Cortex of kidney (tissue), 1 donor: ENCODE measurements at places on chromosomes 4 and X.

GRCh38 chr4:112288455-112288854 lies 2.8 kb upstream of the TIFA start:
- no peak for DNase-seq

- no peak for DNase-seq
Measured at GRCh38 chr4:138535316-138535715, 293.2 kb upstream of the SLC7A11 start.

DNA sequence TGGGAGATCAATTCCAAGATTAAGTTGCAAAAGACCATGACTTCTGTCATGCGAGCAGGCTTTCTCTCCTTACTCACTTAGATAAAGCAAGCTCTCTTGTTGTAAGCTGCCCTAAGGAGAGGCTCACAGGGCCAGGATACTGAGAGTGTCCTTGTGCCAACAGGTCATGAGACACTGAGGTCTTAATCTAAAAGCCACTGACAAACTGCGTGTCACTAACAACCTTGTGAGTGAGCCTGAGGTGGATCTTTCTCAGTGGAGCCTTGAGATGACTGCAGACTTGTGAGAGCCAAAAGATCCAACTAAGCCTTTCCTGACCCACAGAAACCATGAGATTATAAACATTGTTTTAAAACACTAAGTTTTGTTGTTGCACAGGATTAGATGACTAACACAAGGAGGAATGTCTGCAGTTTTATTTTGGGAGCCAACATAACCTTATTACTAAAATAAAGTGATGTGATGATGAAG lies 170.5 kb downstream of the SLC39A8 start:
- DNase-seq = no peak

- no peak for DNase-seq
Measured at GRCh38 chrX:10008483-10009056, 41.4 kb downstream of the CLDN34 start.

GRCh38 chrX:23341452-23341851 lies 6.8 kb downstream of the PTCHD1 start:
- no peak for DNase-seq

GRCh38 chr4:109729718-109730618 lies at the start of gene PLA2G12A:
Gene PLA2G12A (minus strand): TSS chr4:109730070. CDS start chr4:109729809, 261 bp downstream.
- DNase-seq = no peak

- DNase-seq = no peak
Measured at GRCh38 chr4:114595921-114596320, 2.7 kb upstream of the UGT8 start.

DNA sequence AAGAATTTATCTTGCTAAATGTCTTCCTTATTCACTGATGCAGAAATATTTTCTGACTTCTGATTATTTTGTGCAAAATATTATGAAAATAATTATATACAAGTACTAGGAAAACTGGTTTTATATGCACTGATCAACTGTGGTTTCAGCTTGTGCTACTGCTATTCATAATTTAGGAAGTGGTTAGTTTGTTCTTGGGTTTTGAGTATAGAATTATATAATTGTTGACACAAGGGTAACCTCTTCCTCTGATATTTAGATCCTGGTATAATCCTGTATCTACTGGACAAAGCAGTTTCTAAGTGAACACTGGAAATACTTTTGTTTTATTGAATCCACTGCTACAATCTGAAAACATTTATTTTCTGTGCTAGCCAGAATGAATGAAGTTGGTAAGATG lies 182.8 kb downstream of the PDGFC start:
- DNase-seq = no peak

DNA sequence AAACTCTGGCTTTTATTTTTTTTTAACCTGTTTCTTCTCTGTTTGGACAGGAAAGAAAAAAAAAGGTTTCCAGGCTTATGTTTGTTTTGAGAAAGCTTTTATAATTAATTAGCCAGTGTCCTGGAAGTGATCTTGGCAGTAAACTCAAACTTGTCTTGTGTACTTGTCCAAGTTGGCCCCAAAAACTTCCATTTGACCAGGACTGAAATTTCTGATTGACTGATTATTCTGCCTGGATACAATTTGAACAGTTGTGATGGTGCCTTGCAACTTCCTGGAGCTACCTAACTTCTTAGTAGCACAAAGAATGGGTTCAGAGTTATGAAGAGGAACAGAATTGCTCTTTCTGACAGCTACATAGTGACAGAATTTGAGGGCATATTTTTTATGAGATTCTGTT lies 62.0 kb downstream of the SLC4A4 start:
- no peak for DNase-seq

GRCh38 chrX:68114573-68115129 lies 318.6 kb downstream of the OPHN1 start:
- DNase-seq = no peak

DNA sequence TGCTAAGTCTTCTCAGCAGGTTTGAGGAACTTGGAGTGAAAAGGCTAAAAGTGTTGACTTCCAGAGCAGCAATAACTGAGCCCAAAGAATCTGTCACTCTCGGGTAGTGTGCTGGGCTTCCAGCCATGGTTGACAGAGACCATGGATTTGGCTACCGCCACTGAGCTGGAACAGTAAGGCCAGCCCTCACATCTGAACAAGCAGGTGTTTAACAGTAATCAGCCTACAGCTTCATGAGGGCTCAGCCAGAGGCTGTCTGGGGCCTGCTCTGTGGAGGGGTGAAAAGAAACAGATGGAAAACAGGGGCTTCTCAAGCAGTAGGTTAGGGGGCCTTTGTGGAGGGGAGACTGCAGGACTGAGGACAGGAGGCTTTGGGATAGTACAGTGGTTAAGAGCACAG lies 14.9 kb downstream of the RASL11B start:
- DNase-seq = no peak

GRCh38 chr4:153520227-153520626 lies 54.1 kb downstream of the TMEM131L start:
- no peak for DNase-seq

DNA sequence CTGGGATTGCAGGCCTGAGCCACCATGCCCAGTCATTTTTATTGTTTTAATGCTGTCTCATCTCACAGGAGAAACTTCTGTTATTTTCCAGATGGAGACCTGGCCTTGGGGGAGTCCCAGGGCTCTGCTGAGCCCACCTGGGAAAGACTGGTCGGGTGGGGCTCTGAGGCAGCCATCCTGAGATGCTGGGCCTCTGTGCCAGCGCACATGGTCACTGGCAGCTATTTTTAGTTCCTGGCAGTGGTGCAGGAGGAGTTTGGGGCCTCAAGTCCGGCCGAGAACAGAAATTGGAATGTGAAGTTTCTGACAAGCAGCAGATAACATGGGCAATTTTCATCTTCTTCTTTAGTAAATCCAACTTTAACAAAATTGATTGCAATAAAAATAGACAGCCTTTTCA lies 44.5 kb downstream of the SORCS2 start:
- no peak for DNase-seq

DNA sequence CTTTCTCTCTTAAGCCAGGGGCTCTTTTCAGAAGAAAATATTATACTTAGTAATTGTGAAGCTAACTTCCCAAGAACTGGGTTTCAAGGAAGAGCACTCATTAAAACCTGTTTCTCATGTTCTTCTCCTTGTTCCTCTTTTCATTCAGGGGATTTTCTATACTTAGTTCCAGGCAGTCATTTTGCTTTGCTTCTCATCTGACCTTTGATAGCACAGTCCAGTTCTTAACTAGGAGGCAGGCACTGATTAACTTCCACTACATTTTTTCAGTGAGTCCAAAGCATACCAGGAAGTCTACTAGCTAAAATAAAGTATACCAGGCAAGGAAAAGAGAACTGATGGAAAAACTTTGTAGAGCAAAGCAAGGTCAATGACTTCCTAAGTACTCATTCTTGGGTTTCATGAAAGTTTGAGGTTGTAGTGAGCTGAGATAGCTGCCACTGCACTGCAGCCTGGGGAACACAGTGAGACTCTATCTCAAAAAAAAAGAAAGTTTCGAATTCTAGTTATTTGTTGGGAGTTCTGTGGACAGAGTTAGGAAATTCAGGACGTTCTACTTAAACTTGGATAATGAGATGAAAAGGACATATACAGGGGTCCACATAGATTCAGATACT lies 190.1 kb upstream of the HS3ST1 start:
- DNase-seq = no peak

DNA sequence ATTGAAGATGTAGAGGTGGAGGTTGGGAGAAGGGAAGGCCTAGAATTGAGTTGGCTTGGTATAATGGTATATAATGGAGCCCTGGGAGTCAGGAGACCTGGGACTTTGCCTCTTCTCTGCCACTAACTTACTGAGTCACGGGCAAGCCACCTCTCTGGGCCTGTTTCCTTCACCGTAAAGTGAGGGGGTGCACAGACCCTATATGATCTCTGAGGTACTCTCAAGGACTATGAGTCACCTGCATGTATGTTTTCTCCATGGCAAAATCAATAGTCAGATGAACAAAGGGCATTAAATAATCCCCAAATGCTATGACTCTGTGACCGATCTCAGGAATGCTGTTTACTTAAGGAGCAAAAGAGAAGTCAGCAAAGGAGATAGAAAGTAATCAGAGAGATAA lies 5.1 kb downstream of the P2RY4 start:
- no peak for DNase-seq

GRCh38 chr4:92399032-92399431 lies 95.3 kb downstream of the GRID2 start:
- no peak for DNase-seq

DNA sequence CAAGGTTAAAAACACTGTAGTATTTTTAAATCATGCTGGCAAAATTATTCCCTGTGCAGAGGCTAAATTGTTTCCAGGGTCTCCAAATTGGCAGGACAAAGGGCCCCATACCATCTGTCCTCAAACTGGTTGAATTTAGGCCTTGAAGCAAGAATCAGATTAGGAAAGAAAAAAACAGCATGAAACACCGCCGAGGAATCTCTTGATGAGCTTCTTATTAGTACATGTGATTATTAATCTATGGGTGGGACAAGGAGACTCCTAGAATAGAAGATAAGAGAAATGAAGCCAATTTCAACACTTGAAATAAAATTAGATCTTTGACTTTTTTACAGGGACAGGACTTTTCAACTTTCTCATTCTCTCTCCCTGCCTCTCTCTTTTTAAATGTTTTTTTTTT lies 7.1 kb upstream of the CLNK start:
- no peak for DNase-seq

DNA sequence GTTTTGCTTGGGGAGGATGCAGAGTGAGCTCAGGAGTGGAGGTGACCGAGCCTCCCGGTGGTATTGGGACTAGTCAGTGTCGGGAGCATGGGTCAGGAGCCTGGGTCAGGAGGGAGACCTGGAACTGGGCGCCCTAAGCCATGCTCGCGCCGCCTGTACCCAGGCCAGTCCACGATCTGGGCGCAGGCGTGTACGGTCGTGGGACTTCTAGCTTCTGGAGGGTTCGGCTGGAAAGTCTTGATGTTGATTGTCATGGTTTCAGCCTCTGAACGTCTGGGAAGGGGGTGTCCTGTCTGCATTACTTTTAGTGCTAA lies 244 bp downstream of the EIF2S3 start:
- DNase-seq = no peak

DNA sequence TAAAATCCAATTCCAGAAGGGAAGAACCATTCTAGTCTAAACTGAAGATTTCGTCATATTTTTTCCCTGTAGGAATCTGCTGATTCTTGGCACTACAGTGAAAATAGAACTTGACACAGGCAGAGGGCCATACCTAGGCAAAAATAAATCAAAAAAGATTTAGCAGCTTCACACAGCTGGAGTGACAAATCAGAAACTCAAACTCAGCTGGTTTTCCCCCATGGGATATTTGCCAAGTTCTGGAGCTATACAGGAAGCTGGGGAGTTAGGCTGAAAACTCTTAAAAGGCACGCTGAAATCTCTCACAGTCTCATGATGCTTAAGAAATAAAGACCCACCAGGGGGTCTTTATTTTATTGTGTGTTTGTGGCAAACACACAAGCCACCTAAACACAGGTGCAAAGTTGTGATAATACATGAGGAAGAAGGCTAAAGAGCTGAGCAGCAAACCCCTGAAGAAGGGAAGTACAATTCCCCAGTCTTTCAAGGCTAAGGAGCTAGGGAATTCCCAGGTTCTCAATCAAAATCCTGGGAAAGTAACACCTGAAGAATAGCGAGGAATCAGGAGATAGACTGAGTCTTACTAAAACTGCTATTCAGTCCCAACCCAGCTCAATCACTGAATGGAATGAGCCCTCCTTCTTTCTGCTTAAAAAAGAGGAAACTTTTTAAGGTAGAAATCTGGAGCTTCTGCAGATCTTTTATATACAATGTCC lies 32.1 kb upstream of the BEND2 start:
- no peak for DNase-seq

DNA sequence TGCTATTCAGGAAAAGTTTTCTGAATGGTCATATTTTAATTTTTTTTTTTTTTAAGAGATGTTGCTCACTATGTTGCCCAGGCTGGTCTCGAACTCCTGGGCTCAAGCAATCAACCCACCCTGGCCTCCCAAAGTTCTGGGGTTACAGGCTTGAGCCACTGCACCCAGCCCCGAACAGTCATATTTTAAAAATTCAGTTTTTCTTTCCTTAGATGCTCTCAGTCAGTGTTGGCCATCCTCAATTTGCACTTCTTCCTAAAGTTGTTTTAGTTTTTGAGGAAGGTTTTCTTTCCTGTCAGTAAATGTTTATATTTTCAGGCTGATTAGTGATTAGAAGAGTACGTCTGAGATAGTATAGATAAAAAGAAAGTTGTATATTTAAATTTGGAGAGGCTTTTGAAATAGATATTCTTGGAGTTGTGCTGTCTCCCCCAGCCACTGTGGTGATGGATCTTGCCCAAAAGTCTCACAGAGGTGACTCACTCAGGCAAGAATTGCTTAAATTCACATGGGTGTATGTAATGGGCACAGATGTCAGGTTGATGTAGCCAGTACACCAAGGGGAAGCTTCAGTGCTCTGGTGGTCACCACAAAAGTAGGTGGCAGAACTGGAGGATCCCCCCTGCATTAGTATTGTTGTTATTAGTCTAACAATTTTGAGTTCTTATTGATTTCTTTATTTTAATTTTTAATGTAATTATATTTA lies 72.2 kb upstream of the ELOVL6 start:
- no peak for DNase-seq

- DNase-seq = no peak
Measured at GRCh38 chr4:86058621-86059020, 301.2 kb downstream of the MAPK10 start.

GRCh38 chrX:22662776-22663175 lies 337.0 kb upstream of the DDX53 start:
- DNase-seq = no peak

DNA sequence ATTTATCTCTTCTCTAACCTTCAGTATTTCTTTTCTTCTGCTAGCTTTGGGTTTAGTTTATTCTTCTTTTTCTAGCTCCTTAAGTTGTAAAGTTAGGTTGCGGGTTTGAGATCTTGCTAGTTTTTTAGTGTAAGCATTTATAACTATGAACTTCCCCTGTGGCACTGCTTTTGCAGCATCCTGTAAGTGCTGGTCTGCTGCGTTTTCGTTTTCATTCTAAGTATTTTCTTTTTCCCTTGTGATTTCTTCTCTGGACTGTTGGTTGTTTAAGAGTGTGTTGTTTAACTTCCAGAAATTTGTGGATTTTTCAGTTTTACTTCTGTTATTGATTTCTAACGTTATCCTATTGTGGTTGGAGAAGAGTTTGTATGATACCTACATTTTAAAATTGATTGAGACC lies 11.0 kb upstream of the CTBP1 start:
- DNase-seq = no peak

- DNase-seq = no peak
Measured at GRCh38 chr4:29704059-29704458, 1016.1 kb upstream of the PCDH7 start.

GRCh38 chrX:126141014-126141413 lies 25.1 kb downstream of the DCAF12L2 start:
- DNase-seq = no peak

- DNase-seq = no peak
Measured at GRCh38 chr4:176656108-176656507, 136.6 kb downstream of the VEGFC start.

- DNase-seq = no peak
Measured at GRCh38 chr4:78829296-78829695, 53.1 kb downstream of the BMP2K start.

GRCh38 chrX:130085551-130086446 lies 24.5 kb downstream of the ELF4 start:
- DNase-seq = no peak
